ENCODE measurements at places on chromosomes 16 and 17.

DNA sequence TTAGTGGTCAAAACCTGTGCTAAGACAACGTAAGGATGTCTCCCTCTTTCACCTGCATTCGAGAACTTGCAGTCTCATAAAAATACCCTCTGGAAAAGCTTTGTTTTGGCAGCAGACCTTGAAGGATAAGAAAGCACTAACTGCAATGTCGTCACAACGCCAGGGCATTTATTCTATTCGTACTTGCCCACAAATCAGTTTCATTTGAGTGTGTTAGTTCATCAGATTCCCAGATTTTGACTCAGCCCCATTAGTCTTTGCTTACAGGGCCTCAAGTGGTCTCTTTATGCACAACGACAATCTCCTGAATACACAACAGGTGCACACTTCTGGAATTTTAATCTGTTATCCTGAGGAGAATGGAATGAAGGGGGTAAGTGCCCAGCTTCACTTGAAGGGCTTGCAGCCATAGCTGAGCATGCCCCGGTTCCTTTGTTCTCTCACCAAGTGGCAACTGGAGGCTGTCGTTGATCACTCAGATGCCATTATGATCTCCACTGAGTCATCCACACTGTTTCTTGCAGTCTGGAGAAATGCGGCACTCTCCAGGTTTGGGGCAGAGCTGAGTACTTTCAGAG, 58.8 kb downstream of the CLEC19A start:
- no peak for DNase-seq

DNA sequence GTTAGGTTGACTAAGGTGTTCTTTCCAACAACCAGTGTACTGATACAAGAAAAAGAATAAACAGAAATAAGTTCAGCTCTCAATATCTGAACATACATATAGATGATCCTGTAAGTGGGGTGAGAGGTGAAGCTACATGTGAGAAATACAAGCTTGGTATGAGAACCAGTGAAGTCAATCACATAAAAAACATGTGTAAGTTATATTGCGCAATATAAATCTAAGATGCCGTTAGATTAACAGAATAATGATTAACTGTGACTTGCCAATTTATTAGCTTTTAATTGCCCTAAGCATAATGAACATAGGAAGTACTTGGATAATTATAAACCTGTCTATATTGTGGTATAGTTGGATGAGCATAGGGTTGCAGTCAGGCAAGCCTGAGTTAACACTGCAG, 1597.1 kb upstream of the GOT2 start:
- DNase-seq = no peak

GRCh38 chr16:57115514-57116182, 23.3 kb downstream of the CPNE2 start:
- no peak for DNase-seq

GRCh38 chr17:45640141-45640850, 143.8 kb upstream of the CRHR1 start:
- peak; percentile 9 for DNase-seq

DNA sequence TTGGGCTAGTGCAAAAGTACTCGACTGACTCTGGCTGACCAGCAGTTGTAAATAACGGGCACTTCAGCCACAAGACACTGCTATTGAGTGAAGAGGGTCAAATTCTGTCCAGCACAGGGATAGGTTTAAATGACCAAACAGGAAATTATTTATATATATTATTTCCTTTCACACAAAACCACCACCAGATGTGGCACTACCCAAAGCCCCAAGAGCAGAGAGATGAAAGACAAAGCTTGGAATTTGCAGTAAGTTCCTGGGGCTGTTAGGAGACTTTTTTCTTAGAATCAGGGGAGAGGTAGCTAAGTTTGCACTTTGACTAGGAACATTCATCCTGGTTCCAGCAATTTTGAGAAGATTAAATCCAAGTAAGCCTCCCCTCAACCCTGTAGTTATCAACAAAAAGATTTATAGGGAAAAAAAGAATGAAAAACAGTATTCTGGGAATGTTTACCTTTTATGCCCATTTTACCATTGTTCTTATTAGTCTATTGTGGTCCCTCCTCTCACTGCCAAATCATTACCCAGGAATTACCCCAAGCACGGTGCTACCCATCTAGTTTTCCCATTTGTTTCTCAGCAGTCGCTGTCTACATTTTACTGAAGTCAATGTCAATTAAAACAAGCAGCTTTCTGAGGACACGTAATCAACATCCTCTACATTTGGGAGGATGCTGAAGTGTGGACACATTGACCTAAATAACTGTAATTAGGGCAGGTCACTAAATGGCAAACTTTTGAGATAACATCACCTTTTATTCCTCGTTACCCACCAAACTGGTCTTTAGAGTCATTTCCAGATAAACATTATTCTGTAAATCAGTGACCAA, 43.5 kb downstream of the GRB7 start:
- DNase-seq = no peak

- DNase-seq = no peak
Measured at GRCh38 chr16:52613508-52613907, 66.6 kb upstream of the TOX3 start.

GRCh38 chr17:8916466-8916865, 49.0 kb upstream of the PIK3R6 start:
- DNase-seq = no peak

DNA sequence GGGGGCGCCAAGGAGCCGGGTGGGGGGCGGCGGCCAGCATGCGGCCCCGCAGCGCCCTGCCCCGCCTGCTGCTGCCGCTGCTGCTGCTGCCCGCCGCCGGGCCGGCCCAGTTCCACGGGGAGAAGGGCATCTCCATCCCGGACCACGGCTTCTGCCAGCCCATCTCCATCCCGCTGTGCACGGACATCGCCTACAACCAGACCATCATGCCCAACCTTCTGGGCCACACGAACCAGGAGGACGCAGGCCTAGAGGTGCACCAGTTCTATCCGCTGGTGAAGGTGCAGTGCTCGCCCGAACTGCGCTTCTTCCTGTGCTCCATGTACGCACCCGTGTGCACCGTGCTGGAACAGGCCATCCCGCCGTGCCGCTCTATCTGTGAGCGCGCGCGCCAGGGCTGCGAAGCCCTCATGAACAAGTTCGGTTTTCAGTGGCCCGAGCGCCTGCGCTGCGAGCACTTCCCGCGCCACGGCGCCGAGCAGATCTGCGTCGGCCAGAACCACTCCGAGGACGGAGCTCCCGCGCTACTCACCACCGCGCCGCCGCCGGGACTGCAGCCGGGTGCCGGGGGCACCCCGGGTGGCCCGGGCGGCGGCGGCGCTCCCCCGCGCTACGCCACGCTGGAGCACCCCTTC, 484 bp downstream of the FZD2 start:
- DNase-seq = no peak

- no peak for DNase-seq
Measured at GRCh38 chr16:51328733-51329132, 177.7 kb upstream of the SALL1 start.

- DNase-seq = no peak
Measured at GRCh38 chr17:5892921-5893675, 177.1 kb upstream of the WSCD1 start.

GRCh38 chr17:9897372-9897968, 7.6 kb downstream of the RCVRN start:
- no peak for DNase-seq

- no peak for DNase-seq
Measured at GRCh38 chr17:81453712-81454111, 58.5 kb downstream of the BAHCC1 start.
